SK-N-MC (cell line): ENCODE measurements at places on chromosomes 1 and 21.

GRCh38 chr1:20928146-20928545, 141.0 kb upstream of the HP1BP3 start:
- no peak for DNase-seq

GRCh38 chr1:22572818-22573217, 9.5 kb downstream of the EPHA8 start:
- no peak for DNase-seq

GRCh38 chr1:244012202-244012601, 38.9 kb upstream of the ZBTB18 start:
- DNase-seq: no peak

GRCh38 chr21:36730291-36731281, 31.7 kb downstream of the SIM2 start:
- DNase-seq: no peak

DNA sequence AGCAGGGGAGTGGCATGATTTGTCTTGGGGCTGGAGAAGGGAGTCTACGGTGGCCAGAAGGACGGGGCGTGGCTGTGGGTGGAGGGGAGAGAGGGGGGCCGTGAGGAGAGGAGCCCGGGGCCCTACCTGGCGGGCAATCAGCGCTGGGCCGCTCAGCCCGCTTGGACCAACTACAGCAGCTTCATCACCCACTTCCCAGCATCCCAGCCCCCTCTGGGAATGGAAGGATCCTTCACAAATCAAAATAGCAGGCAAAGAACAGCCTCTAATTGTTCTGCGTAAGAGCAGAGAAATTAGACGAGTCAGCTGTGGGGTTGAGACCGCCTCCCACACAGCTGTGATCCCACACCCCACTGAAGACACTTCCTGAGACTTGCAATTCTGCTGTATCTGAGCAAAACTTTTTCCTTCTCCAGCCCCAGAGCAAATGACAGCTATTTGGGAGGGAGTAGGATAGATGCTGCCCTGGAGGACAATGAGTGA, 43.5 kb downstream of the OPRD1 start:
- DNase-seq: no peak

- no peak for DNase-seq
Measured at GRCh38 chr21:45974073-45975019, 7.2 kb upstream of the COL6A1 start.

- DNase-seq: no peak
Measured at GRCh38 chr21:32173121-32173724, 105.6 kb downstream of the MIS18A start.

- no peak for DNase-seq
Measured at GRCh38 chr1:184888505-184888904, 85.8 kb downstream of the NIBAN1 start.
